ENCODE measurements at places on chromosomes 1 and 21.

DNA sequence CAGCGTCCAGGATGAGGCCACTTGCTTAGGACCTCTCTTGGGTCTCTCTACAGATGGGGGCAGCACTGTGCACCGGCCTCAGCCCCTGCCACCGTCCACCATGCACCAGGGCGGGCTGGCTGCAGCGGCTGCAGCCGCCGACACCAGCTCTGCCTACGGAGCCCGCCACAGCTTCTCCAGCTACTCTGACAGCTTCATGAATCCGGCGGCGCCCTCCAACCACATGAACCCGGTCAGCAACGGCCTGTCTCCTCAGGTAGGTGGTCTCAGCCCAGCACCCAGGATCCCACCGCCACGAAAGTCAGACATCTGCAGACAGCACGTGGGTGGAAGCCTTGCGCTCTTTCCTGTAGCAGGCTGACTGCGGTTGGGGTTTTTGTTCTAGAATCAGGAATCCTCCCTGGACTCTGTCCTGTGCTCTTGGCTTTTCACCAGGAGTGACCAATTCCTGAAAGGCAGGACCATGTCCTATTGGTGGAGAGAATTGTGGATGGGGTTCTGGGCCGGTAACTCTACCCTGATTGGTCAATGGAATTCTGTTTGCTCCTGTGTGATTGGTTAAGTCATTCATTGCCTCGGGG is 72.5 kb downstream of the PAX7 start:
- no peak for DNase-seq

DNA sequence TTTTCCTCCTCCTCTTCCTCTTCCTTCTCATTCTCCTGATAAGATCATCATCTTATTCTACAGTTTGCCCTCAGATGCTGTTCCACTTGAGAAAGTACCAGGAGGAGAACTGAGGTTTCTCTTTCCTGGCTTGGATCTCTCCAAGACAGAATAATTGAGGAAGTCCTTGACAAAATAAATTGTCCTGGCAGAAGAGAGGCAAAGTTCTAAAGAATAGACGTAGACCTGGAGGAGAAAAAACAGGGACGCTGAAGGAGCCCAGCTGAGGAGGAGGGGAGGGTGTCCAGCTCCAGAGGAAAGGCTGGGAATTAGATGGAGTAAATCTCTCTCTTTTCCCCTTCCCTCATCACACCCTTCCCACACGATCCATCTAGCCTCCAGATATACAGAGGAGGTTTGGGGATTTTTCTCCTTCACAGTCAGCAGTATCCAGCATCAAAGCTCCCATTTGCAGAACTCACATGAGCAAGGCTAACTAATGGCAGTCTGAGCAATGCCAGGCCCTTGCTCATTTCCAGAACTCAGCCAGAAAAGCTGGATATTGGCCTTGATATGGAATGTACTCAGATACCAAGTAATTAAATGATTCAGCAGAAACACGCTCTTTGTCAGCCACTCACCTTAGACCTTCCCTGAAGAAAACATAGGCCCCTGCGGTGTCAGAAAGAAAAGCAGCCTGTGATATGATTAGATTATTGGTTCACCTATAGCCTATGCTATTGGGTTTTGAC is 5.1 kb upstream of the GNG12 start:
- no peak for DNase-seq

DNA sequence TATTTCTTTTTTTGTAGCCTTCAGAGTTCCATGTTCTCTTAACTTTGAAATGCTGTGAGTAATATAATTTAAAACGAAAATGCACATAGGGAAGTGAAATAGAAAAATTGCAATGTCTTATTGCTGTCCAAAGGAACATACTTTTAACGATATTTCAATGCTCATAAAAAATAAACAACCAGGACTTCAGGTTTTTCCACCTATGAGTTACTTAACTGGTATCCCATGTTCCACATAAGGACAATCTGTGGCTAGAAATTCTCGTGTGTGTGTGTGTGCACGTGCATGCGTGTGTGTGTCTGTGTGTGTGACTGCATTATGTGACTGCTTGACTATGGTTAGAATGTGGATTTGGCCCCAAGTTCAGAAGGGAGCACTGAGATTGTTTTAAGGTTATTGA is 200.8 kb upstream of the ADGRL4 start:
- no peak for DNase-seq

DNA sequence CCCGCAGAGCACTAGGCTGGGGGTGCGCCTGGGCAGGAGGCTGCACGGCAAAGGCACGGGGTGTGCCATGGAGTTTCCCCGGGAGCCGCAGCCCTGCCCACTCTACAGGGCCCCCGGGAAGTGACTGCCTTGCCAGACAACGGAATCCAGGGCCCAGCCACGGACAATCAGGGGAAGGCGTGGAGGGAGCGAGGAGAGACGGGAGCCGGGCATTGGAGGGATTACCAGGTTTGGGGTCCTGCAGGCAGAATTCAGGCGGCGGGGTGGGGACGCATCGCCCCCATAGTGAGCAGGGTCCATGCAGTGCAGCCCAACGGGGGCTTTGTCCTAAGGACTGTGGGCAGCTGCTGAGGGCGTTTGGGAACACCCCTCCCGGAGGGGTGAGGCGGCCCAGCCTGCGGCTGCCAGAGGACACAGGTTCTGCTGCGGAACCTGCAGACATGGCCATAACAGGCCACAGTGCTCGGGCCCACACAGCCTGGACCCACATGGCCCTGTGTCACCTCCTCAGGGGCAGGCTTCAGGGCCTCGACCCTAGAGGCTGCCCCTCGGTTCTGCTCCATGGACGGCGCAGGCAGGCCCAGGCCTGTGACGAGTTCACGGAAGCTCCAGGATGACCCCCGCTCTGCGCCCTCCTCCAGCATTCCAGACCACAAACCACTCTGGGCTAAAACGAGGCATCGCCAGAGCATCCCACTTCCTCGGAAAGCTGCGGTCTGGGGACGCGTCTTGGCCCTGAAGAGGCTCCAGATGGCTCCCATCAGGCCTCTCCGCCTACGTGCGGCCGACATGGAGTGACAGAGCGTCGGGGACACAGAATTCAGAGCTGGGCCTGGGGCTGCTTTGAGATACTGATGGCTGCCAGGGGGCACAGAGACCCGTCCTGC is 54.5 kb downstream of the COL6A1 start:
- no peak for DNase-seq

DNA sequence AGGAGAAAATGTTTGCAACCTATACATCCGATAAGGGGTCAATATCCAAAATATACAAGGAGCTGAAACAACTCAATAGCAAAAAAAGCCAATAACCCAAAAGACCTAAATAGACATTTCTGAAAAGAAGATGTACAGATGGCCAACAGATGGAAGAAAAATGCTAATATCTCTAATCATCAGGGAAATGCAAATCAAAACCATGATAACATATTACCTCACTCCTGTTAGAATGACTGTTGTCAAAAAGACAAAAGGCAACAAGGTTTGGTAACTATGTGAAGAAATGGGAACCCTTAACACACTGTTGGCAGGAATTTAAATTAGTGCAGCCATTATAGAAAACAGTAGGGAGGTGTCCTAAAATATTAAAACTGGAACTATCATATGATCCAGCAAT is 74.7 kb downstream of the LEPR start:
- no peak for DNase-seq

GRCh38 chr1:176559878-176560277 is 96.9 kb downstream of the PAPPA2 start:
- no peak for DNase-seq

DNA sequence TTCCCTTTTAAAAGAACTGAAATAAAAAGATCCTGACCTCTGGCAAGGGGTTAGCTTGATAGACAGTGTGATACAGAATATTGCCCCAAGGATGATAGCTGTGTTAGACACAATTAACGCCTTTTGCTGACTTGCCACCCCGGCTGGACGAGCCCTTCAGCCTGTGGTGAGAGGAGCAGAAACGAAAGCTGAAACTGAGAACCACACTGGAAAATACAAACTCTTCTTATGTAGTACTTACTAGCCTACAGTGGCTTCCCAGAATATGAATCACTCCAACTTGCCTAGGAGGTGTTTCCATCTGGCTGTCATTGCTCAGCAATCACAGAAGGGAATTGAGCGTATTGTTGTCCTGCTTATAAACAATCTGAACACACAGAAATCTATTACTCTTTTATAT is 22.9 kb downstream of the SAMSN1 start:
- no peak for DNase-seq

- no peak for DNase-seq
Measured at GRCh38 chr1:243740255-243740999, 109.6 kb downstream of the AKT3 start.
